Thymus (tissue), 14 donors: ENCODE measurements at places on chromosomes 4 and X.

GRCh38 chr4:46492394-46492793 lies 102.5 kb upstream of the GABRA2 start:
- DNase-seq, result no peak

DNA sequence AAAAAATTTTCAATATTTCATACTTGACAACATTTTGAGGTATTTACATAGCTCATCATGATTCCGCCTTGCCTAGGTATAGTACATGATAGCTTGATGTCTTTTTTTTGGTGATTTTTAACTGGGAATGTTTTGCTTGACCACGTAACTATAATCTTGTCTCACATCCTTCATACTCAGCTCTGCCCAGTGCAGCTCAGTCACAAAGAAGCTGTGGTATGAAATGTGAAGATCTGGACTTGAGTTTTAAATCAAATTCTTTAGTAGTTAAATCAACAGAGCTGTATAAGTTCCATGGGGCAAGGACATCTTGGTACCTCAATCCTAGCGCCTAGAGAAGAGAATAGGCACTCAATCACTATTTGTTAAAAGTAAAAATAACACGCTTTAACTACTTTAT lies 276.3 kb upstream of the DKK2 start:
- DNase-seq, result no peak

DNA sequence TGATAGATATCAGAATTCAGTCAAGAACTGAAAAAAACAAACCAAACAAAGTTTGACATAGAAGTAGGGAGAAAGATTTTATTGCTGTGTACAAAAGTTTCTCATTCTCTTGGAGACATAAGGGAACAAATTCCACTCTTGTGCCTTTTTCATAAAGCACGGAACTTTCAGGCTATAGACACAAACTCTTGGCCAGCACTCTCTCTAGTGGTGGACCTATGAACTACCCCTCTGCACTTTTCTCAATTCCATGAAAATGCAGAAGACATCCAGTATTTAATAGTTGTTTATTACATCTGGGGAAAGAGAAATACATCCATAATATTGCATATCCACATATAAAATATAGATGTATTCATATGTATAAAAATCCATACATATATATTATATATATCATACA lies 291.6 kb upstream of the HS3ST1 start:
- DNase-seq, result peak; percentile 19

- DNase-seq, result no peak
Observed at GRCh38 chrX:24117258-24117657, 32.3 kb upstream of the ZFX start.

DNA sequence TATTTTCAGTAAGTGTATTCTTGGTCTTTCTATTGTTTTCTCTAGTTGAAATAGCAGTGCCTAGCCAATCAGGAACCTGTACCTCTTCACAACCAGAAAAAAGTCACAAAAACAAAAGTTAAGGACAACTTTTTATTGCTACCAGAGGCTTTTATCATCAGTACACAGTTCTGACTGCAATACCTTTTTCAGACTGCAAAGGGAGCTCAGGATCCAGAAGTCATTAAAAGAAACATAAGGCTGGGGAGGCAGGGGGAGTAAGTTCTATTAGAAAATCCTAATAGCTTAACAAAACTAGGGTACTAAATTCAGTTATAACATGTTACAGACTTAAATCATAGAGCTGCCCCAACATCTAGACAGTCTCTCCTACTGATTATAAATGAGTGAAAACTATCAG lies 28.8 kb downstream of the CCNI start:
- DNase-seq, result no peak

DNA sequence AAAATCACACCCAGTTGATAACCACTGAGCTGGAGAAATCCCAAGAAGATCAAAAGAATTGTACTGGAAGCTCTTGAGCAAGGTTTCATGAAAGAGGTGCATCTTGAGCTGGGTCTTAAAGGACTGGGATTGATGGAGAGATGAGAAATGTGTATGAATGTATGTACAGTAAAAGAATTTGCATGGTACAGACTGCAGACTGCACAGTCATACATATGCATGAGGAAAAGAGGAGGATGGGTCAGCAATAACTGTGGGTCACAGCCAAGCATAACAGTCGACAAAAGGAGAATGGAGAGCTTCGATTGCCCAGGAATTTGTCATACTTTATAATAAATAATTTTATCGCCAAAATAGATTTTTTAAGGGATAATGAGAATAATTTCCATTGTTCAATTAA lies 4.8 kb upstream of the RELL1 start:
- DNase-seq, result no peak

GRCh38 chr4:169106696-169107229 lies 96.7 kb upstream of the CBR4 start:
- no peak for DNase-seq

- no peak for DNase-seq
Observed at GRCh38 chr4:184255871-184256642, 38.4 kb upstream of the ENPP6 start.

- DNase-seq, result no peak
Observed at GRCh38 chr4:164790249-164790648, 36.3 kb downstream of the SMIM31 start.

DNA sequence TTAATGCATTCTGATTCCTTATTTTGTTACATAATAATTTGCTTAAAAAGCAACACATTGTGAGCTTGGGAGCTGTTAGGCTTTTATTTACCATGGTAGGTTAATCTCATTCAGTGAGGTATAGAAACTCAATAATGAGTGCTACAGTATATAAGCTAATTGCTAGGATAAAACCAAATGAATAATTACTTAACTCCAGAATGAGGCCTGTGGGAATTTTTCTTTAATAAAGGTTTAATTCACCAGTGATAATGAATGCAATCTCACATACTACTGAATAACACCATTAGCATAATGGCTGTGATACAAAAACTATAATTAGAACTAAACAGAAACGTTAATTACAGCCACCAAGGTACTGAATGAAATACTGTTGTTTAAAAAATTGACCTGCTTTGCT lies 326.3 kb downstream of the IQCM start:
- DNase-seq, result no peak

- no peak for DNase-seq
Observed at GRCh38 chr4:123312951-123313592, 83.5 kb upstream of the SPRY1 start.

DNA sequence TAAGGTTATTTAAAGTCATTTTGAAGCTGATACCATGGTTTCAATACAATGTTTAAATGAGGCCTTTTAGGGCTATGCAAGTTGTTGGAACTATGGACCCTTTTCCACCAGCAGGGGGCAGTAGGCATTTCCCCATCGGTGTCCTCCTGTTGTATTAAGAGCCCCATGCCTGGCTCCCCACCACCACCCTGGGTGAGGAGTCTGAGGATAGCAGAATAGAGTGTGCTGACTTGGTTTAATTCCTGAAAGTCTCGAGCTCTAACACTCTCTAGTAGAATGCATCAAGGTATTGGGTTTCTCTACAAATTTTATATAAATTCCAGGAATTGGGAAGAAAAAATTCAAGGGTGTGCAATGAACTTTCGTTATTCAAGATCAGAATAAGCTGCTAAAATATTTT lies 234.8 kb upstream of the JADE1 start:
- DNase-seq, result peak; percentile 57

- no peak for DNase-seq
Observed at GRCh38 chr4:2299794-2300193, 37.9 kb upstream of the MXD4 start.

- no peak for DNase-seq
Observed at GRCh38 chr4:181646864-181647263, 596.3 kb upstream of the TENM3 start.

DNA sequence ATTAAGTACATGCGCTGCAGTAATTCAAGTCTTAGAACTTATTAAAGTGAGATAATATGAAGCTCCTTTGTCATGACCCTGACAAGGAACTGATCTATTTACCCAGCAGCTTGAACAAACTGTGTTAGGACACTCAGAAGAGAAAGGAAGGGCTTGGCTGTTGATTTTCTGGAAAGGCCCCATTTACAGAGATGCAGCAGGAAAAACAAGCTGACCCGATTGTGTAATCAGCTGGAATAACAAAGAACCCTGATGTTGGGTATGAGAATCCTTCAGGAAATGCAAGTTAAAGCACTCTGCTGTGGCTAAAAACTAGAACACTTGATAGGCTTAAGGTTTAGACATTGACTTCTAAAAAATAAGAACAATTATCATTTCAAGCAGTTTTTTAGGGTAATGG lies 64.8 kb downstream of the TBC1D9 start:
- no peak for DNase-seq

DNA sequence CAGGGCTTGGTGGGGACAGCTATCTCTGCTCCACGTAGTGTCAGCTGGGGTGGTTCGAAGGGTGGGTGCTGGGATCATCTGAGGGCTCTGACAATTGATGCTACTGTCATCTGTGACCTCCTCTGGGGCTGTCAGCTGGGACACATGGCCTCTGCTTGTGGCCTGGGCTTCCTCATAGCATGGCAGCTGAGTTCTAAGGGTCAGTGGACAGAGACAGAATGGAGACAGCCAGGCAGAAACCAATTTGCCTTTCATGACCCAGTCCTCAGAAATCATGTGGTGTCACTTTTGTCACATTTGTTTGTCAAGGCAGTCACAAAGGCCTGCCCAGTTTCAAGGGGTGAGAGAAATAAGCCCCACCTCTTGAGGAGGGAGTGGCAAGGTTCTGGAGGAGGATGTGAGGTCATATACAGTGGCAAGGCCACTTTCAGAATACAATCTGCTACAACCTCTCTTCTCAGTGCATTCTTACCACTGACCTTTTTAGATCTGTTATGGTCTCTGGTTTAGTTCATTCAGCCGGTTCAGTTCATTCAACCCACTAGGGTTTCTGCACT lies 103.6 kb upstream of the BCOR start:
- DNase-seq, result no peak

GRCh38 chr4:38084877-38085711 lies 124.9 kb downstream of the PTTG2 start:
- DNase-seq, result no peak

DNA sequence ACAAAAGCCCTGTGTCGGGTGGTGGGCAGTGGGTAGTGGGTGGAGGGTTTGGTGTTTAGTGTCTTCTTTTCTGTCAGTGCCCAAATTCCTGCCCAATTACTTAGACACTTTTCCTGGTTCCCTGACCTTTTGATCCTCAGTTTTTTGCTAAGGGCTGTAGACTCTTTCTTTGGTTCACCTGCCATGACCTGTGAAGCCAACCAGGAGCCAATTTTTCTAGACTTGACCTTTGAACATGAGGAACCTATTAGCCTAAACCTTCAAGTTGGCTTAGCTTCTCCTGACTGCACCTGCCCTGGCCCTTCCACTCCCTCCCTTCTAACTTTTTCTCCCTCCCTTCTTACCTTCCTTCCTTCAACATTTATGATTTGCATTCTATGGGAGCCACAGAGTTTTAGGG lies 94.5 kb downstream of the MID1IP1 start:
- no peak for DNase-seq

- DNase-seq, result no peak
Observed at GRCh38 chrX:56498756-56499155, 64.7 kb upstream of the UBQLN2 start.

DNA sequence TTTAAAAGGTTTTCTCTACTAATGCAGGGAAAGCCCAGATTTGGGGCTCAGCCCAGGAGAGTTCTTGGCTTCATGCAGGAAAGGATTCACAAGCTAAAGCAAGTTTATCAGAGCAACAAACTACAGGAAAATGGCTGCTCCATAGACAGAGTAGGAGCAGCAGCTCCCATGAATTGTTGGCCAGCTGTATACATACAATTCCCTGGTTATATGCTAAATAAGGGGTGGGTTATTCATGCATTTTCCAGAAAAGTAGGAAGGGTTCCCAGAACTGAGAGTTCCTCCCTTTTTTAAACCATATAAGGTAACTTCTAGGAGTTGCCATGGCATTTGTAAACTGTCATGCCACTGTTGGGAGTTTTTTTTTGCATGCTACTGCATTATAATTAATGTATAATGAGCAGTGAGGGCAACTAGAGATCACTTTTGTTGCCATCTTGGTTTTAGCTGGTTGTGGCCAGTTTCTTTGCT lies 2.6 kb downstream of the C4orf33 start:
- DNase-seq, result no peak

- no peak for DNase-seq
Observed at GRCh38 chrX:115531818-115532403, 29.1 kb upstream of the PLS3 start.

DNA sequence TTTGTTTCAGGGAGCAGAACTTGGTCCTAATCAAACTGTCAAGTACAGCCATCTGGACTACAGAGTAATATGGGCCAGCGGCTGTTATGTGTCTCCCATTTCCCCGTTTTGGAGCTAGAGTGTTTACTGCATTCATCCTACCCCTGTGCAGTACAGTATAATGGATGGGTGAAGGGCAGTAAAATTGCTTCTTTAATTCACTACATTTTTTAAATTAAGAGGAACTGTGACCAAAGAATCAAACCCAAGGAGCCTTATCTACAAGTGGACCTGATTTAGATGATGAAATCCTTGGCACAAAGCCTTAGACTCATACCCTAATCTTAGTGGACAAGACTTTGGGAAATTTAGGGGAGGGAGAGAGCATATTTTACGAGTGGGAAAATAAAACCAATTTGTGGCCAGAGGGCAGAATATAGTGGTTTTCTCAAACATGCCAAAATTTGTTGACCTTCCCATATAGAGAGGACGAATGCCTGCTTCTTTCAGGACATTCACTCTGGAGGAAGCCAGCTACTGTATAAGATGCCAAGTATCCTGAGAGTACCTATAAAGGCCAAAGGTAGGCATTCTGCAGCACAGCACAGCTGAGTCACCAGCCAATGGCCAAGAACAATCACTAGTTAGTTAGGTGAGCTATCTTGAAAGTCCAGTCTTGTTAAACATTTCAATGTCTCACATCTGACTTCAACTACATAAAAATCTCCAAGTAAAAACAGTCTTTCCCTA lies 253.8 kb upstream of the KCNIP4 start:
- DNase-seq, result no peak
